ENCODE measurements at places on chromosomes 2 and 18.

GRCh38 chr2:150020221-150020620, 432.6 kb upstream of the MMADHC start:
- no peak for DNase-seq

GRCh38 chr2:152759290-152760072, 41.1 kb downstream of the ARL6IP6 start:
- DNase-seq = no peak

DNA sequence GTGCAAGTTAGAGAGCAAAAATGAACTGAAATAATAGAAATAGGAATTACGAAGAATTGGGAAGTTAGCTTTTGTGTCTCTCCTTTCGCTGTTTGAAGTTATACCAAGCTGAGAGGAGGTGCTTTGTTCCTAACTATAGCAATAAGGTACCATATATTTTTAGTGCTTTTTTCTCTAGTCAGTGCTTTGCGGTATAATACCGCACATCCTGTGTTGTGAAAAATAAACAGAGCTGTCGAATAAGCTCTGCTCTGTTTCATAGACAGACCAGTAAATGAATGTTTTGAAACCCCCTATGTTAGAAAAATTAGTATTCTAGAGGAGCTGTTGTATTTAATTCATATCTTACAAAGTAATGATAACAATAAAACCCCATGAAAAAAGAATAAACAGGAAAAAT, 130.8 kb downstream of the MAP4K4 start:
- DNase-seq = no peak

- no peak for DNase-seq
These were observed 20.9 kb upstream of the CCDC150 start for GRCh38 chr2:196618661-196619060.

DNA sequence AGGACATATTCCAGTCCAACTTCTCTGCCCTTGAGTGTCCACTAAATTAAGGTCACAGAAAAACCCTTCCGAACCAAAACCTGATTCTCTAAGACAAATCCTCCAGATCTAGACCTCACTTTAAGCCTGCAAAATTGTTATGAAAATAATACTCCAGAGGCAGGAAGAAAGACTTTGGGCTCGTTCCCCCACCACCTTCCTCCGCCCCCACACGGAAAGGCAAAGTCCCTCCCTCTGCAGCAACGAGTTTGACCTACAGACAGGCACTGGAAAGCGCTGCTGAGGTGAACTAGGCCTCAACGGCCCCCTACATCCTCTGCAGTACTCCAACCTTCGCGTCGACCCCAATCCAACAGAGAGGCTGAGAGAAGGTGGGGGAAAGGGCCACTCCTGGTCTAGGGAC, 808 bp downstream of the ATP5MC3 start:
- no peak for DNase-seq

- no peak for DNase-seq
These were observed 560.0 kb downstream of the CCDC85A start for GRCh38 chr2:56743807-56744206.

DNA sequence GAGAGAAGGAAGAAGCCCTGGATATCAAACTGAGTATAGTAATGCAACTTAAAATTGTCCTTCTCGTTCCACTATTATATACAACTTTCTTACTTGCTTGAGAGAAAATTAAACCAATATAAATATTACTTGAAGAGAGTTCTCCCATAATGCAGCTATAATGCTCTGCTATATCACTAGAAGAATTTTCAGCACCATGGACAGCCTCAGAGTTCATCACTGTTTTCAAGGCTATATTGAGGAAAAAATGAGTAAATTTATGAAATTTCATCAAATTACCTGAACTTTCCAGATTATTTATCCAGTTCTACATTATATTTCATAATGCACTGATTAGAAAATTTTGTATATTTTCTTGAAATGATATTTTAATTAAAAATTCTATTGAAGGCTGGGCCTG, 1053.5 kb upstream of the FAM98A start:
- DNase-seq = no peak

- DNase-seq = no peak
These were observed 32.6 kb upstream of the KCMF1 start for GRCh38 chr2:84938194-84938879.

DNA sequence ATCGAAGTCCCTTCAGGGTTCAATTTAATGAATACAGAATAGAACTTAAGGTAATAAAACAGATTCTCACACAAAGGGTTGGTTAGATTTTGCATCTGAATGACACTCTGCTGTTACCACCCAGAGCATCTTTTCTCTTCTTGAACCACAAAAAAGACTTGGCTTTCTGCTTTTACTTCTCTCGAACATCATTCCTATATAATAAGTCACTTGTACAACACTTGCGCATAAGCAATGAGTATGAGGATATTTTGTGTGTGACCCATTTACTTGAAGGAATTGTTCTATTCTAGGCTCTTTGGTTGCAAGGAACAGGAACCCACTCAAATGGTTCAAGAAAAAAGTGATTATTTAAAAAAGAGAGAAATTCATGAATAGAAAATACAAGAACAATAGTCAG, 126.2 kb downstream of the NUP35 start:
- no peak for DNase-seq

DNA sequence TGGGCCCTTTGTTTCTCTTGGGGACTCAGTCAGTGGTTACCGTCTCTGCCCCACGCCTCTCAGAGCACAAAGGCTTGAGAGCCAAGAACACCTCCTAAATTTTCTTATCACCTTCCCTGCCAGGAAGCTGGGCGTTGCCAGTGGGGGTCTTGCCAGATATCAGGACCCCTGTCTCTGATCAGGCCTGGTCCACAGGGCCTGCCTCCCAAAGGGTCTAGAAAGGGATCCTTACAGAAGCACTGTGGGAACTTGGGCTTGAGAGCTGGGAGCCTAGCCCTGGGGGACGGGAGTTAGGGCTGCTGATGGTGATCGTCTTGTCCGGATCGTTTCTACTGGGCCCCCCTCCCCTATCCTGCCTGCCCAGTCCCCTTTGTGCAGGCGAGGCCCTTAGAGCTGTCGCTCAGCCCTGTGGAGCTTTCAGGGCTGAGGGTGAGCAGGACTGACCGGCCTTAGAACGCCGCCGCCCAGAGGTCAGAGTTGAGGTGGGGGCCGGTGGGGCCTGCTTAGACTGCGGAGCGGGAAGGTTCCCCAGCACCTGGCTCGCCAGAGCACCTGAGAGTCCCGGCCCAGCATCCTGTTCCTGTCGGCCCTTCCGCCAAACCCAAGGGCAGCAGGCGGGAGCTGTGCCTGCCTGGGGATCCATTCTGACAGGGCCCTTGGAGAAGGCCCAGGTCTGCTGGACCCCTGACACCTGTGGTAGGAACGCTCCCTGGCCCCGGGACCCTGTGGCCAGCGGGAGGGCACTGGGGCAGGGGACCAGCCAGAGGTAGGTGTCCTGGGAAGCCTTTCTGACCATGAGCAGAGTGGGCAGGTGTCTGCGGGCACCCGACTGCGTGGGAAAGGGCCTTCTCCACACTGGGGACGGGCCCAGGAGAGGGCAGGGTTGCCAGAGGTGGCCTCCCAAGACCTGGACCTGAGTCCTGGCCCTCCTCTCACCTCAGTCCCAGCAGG, 956 bp downstream of the ESPNL start:
- no peak for DNase-seq

- DNase-seq = no peak
These were observed 927.3 kb upstream of the ACVR2A start for GRCh38 chr2:146917431-146918042.

DNA sequence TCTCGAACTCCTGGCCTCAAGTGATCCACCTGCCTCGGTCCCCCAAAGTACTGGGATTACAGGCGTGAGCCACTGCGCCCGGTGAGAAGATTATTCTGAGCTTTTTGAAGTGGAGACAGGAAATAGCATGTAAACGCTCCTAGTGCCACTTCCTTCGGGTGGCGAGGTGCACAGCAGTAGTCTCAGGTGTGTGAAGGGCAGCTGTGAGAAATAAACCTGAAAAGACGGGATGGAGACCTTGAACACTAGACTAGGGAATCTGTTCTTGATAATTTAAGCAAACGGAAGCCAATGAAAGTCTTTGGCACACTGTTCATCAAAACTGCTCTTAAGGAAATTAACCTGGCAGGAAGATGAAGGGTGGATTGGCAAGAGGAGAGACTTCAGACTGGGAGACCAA, 439 bp upstream of the PLEKHH2 start:
- DNase-seq = no peak

- no peak for DNase-seq
These were observed 115.8 kb upstream of the SIX3 start for GRCh38 chr2:44825702-44826101.

DNA sequence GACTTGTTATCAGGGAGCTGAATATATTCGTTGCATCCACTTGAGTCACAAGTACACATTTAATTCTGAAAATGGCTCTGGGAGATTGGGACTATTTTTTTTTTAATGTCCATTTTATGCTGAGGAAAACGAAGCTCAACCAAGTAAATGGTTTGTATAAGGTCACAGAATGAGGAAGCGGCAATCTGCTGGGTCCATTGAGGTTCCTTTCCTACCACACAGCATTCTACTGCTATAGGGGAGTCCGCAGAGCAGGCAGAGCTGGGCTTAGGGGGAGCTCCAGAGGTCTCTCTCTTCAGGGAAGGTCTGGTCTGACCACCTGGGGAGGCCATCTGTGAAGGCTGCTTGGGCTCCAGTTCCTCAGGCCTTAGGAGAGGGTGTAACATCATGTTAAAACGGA, 77.9 kb downstream of the MCFD2 start:
- DNase-seq = no peak

GRCh38 chr2:174397773-174398172, 2.2 kb downstream of the SCRN3 start:
- DNase-seq = no peak

GRCh38 chr2:69285379-69285894, 101.6 kb downstream of the GFPT1 start:
- no peak for DNase-seq
